ENCODE measurements at places on chromosomes 7 and 10.
A peak's percentile ranks its signal among the peaks of the same experiment; 100 is the strongest.

GRCh38 chr7:132932296-132933071 lies 149.4 kb downstream of the CHCHD3 start:
- no peak for DNase-seq

DNA sequence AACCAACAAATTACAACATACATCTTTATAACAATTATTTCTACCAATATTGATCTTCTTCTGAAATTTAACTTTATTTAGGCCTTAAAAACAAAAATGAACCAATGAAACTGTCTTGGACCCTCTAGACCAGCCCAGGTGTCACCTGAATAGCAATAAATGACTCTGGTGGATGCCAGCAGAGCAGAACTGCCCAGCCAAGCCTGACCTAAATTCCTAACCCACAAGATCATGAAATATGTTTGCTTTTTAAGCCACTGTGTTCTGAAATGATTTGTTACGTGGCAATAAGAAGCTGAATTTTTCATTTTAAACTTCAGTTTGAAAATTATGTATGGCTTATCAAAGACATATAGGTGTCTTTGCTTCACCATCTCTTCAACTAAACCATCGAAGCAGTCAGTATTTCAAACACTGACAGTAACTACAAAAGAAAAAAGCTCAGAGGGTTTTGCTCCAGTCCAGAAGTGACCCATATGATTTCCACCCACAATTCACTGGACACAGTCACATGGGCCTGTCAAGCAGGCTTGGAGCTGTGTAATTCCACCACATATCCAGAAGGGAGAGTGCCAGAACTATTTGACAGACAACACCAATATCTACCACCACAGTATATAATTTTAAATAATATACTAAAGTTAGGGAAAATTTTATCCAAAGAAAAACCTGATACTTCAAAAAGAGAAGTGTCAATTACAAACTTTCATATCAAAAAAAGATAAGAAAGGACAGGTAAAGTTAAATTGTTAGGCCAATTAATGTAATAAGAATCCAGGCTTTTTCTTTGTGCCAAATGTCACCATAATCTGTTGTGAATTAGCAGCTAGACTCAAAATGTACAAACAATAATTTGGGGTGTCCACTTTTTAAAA lies 94.5 kb downstream of the KMT2C start:
- DNase-seq: peak; percentile 2

GRCh38 chr7:91620827-91621226 lies 259.7 kb downstream of the MTERF1 start:
- no peak for DNase-seq

- DNase-seq: no peak
These were observed 66.8 kb upstream of the CYP26C1 start for GRCh38 chr10:92993699-92994272.

GRCh38 chr10:31116226-31116625 lies 84.6 kb upstream of the ZNF438 start:
- DNase-seq: no peak

DNA sequence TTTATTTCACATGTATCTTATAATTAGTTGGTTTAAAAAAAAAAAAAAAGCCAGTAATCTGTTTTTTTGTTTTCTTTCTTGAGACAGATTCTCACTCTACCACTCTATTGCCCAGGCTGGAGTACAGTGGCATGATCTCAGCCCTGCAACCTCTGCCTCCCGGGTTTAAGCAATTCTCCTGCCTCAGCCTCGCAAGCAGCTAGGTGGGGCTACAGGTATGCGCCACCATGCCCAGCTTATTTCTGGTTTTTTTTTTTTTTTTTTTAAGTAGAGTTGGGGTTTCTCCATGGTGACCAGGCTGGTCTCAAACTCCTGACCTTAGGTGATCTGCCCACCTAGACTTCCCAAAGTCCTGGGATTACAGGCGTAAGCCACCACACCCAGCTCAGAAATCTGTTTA lies 34.1 kb upstream of the CAPZA2 start:
- no peak for DNase-seq

GRCh38 chr7:130875265-130875741 lies 141.3 kb upstream of the KLF14 start:
- no peak for DNase-seq

DNA sequence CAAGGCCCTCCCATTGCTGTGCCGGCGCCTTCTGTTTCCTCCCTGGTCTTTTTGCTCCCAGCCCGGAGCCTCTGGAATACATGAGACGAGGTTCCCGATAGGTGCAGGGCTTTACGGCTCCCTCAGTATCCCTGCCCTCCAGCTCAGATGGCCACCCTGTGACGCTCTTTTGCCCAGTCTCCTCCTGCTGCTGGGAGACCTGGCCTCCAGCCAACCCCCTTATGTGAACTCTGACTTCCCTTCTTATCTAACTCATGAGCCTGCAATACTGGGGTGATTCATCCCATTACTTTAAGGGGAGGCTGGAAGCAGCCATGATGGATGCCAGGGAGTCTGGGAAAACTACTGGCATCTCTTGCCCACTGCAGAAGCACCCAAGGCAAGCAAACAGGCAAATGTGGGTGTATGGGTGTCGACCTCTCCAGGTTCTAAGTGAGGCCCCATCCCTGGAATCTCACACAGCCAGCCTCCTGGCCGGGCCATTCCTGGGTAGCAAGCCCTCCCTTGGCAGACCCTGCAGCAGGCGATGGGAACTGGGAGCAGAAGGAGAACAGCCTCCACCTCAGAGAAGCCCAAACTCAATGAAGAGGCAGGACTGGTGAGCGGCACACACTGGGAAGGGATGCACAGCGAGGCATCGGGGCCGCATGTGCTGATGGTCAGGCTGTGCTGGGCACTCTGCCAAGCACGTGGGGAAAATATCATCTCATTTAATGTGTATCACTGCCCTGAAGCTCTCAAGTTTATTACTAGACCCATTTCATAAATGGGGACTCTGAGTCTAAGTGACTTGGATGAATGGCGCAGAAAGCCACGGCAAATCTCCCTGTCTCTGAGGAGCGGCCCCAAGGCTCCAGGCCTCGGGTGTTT lies 97.5 kb downstream of the FAM53B start:
- no peak for DNase-seq

GRCh38 chr7:134108802-134109201 lies 18.3 kb upstream of the LRGUK start:
- DNase-seq: no peak

DNA sequence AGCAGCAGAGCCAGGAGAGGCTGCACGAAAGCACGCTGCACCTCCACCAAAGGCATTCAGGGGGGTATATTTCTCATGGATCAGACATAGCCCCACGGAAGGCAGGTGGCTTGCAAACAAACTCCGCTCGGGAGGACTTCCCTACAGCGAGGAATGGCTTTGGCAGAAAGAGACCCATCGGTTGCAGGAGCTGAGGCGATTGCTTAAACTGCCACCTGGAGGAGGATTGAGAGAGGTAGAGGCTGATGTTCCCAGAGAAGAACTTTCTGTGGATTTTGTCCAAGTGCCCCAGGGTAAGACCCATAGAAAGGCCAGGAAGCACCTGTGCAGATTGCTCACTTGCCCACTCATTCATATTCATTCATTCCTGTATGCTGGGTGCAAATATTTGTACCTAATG lies 89.1 kb downstream of the NEUROD6 start:
- no peak for DNase-seq

- DNase-seq: no peak
These were observed 3.7 kb upstream of the ZNF800 start for GRCh38 chr7:127396184-127396583.

- DNase-seq: no peak
These were observed 297.8 kb upstream of the ZNF32 start for GRCh38 chr10:43946445-43946844.

- DNase-seq: no peak
These were observed 41.8 kb downstream of the ZCCHC24 start for GRCh38 chr10:79403441-79404230.

- no peak for DNase-seq
These were observed 233.4 kb downstream of the ZMYND11 start for GRCh38 chr10:368579-369220.

DNA sequence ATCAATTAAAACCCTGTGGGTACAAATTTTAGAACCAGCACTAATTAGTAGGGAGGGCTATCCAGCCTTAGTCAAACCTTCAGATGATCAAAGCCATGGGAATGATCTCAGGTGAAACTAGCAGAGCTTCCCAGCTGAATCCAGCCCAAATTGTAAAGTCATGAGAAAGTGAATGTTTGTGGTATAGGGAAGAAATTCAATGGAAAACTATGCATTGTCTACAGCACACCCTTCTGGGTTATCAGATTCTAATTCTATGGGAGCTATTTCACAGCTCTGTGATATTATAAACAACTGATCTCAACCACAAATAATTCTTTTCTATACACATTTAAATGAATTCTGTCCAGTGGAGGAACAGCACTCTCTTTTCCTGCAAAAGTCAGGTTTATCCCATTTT lies 24.6 kb upstream of the BMPER start:
- DNase-seq: no peak

DNA sequence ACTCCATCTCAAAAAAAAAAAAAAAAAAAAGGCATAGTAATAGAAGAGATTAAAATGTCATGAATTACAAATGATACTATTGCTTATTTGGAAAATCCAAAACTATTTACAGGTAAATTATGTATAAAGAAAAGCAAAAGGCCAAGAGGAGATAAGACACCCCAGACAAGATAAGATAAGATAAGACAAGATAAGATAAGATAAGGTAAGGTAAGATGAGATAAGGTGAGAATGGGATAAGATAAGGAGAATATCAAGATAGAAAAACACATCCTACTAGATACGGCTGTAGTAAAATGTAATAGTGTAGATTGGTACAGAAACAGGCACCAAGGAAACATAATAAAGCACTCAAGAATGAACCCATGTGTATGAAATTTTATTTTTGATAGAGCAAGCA lies 20.9 kb downstream of the VIM start:
- no peak for DNase-seq
